ENCODE measurements at places on chromosomes 4 and X.

DNA sequence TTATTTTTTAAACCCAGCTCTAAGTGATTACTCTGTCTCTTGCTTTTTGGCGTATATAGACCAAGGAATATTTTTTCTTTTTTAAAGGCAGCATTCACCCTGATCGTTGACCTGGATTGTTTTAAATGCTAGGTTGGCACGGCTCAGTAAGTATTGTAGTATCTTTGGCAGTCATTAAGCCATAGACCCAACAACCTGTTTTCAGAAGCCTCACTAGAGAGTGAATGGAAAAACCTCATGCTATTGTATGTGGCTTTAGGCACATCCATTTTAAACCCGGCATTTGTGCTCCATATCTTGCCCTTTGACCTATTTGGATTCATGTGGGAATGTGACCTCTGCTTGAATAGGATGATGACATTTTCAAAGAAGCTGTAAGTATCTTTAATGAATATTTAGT, 183.9 kb downstream of the SNCA start:
- DNase-seq, result no peak

DNA sequence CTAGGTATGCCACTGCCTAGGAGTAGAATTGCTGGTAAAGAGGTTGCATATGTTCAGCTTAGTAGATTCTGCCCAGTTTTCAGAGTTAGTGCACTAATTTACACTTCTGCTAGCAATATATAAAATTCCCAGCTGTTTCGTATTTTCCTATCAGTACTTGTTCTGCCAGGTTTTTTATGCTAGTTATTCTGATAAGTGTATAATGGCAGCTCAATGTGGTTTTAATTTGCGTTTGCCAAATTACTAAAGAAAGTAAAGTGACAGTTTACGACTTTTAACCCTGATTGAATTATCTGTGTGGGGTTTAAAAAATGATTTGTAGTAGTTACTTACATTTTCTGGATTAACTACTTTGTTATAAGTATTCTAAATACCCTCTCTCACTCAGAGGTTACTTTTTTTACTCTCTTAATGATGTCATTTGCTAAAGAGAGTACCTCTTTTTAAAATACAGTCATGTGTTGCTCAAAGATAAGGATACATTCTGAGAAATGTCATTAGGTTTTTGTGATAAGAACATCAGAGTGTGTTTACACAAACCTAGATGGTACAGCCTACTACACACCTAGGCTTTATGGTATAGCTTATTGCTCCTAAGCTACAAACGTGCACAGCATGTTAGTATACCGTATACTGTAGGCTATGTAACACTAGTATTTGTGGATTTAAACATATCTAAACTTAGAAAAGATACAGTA, 363.2 kb downstream of the IL15 start:
- DNase-seq, result no peak

DNA sequence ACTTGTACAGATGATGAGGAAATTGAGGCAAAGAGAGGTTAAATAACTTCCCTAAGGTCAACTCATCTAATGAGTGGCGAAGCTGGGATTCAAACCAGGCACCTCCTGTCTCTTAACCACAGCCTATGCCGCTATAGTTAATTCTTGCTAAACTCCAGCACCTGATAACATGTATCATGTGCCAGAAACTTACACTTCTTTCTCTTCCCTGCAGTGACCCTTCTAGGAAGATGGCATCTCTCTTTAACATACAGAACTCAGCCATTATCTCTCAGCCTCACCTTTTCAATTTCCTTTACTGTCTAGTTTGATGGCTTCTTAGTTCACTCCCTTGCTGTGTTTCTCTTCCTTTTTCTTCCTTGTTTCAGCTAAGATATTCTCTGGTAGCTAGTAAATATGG, 2.5 kb downstream of the VBP1 start:
- no peak for DNase-seq

GRCh38 chr4:138774940-138775339, 240.6 kb upstream of the NOCT start:
- DNase-seq, result no peak

DNA sequence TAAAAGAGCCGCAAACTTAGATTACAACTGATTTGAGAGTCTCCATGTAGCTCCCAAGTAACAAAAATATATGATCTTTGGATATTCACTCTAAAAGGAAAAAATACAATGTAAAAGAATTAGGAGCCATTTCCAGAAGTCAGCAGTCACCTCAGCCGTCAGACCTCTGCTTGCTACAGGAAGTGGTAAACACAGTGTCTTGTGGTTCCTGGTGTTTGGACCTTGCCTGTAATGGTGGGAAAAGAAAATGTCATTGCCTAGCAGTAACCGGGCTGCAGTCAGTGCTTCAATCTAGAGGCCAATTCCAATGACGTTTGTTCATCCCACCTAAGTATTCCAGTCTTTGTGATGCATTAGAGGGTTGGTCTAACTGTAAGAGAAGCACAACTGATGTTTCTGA, 28.9 kb upstream of the SMIM31 start:
- no peak for DNase-seq

DNA sequence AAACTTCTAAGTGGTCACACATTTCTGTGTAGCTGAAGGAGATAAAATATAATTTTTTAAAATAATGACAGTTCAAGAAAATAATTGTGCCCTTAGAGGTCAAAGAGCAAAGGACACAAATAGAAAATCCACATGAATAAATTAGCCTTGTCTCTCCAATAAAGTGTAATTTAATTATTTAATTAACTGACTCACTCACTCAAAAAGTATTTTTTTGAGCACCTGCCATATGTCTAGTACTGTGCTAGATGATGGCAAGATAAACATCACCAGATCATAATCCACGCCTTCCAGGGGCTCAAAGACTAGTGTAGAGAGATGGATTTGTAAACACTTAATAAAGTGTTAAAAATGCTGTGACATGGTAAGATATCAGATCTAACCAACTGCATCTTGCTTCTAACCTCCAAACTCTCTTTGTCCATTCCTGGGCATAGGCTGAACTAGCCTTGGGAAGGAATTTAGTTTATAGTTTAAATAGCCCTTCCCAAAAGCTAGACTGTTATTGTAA, 112.5 kb downstream of the SCLT1 start:
- DNase-seq, result no peak

- DNase-seq, result no peak
These were observed 195.0 kb upstream of the HS3ST1 start for GRCh38 chr4:11623726-11624037.

DNA sequence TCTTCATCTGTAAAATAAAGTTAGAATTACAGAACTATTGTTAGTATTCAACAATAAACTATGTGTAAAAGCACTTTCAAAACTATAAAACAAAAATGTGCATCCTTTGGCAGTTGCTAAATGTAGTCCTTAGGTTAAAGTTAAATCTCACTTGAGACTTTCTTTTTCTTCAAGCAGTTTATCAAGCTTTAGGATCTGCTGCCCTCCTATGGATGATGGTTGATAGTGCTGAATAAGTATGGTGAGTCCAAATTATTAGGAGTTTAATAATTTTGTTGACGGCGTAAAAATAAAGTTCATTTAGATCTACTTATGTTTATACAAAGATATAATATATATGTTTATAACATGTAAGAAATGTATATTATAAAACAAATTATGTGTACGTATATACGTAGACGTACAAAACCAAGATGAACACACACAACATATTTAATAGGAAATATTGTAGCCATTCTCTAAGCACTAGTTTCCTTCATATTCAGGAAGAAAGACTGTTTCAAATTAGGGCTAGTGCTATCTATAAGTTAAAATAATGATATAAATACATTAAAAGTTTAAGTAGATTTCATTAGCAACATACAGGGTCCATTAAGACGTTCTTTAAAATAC, 22.3 kb downstream of the UGT2A2 start:
- no peak for DNase-seq

DNA sequence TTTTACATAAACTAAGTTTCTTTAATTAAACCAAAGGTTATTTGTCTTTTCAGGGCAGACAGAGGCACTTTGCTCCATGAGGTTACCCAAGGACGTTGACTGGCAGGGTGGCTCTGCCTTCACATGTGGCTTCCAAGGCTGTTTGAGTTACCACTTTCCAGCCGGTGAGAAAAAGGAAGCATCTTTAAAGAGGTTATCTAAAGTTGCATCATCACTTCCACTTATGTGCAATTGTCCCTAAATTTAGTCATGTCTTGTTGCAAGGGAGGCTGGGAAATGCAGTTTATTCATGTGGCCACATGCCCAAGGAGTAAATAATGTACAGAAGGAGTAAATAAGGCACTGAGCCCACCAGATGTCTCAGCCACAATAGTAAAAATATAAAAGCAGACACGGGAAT, 29.0 kb upstream of the RAP1GDS1 start:
- no peak for DNase-seq

- DNase-seq, result no peak
These were observed 1.2 kb upstream of the PRPS2 start for GRCh38 chrX:12789976-12790375.

GRCh38 chr4:1209821-1210220, 37.4 kb upstream of the SPON2 start:
- no peak for DNase-seq

DNA sequence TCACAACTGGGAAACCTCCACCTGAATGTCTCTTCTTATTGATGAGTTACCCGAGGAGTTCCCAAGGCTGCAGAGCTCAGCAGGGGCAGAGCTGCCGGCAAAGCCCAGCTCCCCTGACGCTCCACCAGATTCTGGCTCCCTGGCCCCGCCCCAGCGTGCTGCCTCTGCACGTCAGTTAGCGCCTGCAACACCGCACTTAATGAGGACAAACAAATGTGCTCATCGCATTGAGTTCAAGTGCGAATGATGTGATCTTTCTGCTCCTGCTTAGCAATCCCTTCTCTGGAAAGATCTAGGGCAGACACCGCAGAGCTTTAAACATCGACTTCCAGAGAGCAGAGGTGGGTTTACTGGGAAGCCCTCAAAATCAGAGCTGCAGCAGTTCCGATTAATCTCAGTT, 55.5 kb upstream of the FBXW7 start:
- no peak for DNase-seq

GRCh38 chr4:67584496-67584895, 26.0 kb downstream of the STAP1 start:
- no peak for DNase-seq

DNA sequence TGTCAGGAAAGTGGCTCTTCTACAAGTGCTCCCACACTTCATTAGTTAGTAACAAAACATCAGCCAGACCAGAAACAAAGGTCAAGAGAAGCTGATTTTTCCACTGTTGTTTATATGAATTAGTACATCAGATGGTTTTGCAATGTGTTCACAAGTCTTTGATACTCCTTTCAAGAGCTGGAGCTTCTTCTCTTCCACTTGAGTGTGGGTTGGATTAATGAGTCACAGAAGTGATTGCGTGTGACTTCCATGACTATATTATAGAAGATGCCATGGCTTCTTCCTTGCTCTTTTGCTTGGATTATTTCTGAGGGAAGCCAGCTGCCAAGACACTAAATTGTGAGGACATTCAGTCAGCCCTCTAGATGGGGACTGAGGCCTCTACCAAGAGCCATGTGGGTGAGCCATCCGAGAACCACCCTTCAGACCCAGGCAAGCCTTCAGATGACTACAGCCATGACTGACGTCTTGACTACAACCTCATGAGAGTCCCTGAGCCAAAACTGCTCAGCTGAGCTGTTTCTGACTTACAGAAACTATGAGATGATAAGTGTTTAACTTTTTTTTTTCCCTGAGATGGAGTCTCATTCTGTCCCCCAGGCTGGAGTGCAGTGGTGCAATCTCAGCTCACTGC, 18.1 kb downstream of the SOWAHB start:
- no peak for DNase-seq

GRCh38 chr4:109294006-109294405, 8.5 kb downstream of the COL25A1 start:
- no peak for DNase-seq

DNA sequence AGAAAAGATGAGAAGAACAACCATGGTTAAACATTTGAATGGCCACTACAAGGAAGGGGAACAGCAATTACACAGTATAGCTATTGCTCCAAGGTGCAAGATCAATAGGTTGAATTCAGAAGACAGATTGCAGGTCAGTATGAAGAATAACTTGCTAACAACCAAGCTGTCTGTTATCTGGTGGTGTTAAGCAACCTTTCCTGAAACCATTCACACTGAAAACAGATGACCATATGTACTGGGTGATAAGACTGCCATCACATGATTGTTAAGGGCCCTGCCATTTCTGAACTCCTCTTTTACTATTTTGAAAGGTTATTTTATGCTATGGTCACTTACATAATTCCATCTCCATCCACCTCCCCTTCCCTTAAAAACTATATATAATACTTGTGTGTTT, 6.8 kb downstream of the GABRA3 start:
- no peak for DNase-seq

DNA sequence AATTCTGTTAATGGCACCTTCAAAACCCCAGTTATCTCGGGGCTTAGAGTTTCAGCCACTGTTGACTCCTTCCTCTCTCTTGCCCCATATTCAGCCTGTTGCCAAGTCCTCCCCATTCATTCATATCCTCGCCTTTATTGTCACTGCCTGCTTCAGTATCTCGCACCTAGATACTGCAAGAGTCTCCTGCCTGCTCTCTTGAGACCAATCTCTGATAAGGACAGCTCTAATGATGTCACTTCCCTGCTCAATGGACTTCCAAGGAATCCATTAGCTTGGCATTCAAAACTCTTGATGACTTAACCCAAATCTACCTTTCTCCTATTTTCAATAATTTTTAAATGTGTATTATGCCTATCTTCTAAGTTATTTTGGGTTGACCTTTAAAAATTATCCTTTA, 1.1 kb upstream of the UBE2A start:
- no peak for DNase-seq
